ENCODE measurements at places on chromosomes 11 and 22.

DNA sequence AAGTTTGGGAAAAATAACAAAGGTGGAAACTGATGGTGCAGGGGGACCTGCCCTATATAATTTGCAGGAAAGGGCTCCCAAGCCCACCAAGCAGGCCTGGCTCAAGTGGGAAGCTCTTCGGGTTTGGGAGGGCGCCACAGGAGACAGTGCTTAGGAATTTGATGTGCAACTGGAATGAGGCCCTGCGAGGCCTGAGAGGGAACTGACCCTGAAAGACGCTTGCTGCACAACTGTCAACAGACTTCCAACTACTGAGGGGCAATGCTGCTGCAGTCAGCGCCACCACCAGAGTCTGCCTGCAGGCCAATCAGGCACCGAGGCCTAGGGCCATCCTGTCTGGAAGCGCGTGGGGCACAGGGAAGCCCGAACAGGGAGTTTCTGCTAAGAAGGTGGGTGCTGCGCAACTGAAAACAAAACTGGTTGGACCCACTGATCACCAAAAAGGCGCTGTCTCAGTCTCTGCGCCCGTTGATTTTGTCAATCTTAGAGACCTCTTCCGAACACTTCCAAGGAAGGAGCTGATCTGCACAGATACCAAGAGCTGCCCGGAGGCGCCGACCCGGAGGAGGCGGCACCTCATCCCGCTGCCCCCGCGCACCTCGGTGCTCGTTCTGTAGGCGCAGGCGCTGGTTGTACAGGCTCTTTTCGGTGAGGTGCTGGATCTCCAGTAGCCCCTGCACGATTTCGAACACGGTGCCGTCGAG, 667 bp downstream of the DGCR6L start:
- no peak for DNase-seq

- no peak for DNase-seq
Observed at GRCh38 chr11:121032546-121032945, 8.6 kb downstream of the TBCEL start.

GRCh38 chr11:133905677-133906156, 51.1 kb downstream of the IGSF9B start:
- no peak for DNase-seq

GRCh38 chr22:50697667-50698506, 25.3 kb downstream of the SHANK3 start:
- DNase-seq: no peak

DNA sequence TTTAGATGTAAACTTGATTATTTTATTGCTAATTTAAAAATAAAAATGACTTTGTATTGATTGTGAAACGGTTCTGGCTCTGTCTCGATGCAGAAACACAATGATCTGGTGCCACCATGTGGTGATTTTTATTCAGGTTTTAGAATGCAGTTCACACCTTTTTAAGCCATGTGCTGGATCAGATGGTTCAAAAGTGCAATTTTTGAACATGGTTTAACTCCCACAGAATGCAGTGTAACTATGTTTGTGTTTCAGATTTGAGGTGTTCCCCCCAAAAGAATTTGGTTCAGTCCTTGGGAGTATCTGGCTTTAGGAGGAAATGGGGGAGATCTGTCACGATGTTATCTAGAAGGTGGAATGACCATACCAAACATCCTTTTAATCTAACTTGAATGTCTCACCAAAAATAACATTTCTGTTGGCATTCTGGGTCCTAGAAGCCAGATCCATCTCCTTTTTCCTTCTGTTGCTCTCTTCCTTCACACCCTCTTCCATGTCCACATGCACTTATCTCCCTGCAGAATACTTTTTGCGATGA, 7.9 kb downstream of the MRPL16 start:
- peak; percentile 51 for DNase-seq

DNA sequence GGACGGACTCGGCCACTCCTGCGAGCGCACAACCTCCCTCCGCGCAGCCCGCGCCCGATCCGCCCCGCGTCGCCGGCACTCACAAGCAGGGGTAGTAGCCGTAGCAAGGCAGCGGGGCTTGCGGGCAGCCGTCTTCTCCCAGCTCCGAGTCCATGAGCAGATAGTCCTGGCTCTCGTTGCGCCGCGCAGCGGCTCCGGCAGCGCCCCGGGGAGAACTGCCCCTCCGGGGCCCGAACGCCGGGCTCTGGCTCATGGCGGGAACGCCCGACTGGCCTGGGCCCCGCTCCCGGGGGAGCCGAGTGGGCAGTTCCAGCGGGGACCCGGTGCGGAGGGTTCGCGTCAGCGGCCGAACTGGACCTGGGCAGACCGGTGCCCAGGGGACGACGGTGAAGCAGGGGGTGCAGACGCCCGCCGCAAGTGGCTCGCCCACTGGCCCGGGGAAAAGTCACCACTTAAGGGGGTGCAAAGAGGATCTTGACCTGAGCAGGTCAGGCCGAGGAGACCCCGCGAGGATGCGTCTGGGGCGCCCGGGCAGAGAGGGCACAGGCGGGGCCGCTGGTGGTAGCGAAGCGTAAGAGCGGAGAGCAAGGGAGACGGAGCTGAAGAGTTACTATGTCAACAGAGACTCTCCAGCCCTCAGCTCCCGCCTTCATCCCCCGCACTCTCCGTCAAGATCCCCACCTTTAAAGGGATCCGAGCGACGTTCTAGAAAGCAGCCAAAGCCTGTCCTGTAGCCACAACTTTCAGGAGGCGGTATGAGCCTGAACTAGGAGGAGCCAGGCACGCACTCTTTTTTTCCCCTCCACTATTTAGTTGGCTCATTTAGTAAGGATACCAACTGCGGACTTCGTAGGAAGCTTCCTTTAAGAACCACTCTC, at the start of gene TRPC6:
TRPC6 (minus strand) TSS at position 757 of the 878 bp plus-strand sequence; CDS start at position 253, 504 bp downstream.
- DNase-seq: no peak

DNA sequence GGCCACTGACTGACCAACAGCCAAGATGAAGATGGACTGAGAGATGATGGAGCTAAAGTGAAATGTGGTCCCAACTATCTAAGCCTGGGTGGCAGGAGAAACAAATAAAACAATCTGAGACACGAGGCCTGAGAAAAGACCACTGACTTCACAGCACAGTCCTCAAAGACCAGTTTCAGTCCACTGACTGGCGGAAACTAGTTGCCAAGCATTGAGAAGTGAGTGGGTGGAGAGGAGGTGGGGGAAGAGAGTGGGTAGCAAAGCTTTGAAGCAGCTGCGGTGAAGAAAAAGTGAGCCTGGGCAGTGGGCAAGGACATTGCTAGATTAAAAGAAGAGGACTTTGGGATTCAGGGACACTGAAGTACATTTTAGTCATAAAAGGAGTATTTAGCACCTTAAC, 1.9 kb downstream of the MS4A1 start:
- DNase-seq: no peak

DNA sequence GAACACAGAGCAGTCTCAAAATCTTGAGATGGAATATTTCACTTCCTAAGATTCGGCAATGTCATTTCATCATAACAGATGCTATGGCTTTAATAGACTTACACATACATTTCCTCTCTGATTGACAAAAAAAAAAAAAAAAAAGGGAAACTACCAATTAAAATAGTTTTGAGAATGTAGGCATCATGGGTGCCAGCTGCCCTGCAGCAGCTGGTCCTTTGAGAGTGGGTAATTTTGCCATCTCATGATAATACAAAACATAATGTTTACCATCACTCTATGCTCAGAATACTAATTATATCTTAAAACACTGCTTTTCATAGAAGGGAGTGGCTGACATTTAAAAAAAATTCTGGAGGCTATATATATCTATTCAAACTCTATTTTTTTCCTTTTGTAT, 775.6 kb upstream of the CCDC90B start:
- DNase-seq: no peak

- peak; percentile 35 for DNase-seq
Observed at GRCh38 chr11:88482871-88483301, 145.3 kb upstream of the CTSC start.

DNA sequence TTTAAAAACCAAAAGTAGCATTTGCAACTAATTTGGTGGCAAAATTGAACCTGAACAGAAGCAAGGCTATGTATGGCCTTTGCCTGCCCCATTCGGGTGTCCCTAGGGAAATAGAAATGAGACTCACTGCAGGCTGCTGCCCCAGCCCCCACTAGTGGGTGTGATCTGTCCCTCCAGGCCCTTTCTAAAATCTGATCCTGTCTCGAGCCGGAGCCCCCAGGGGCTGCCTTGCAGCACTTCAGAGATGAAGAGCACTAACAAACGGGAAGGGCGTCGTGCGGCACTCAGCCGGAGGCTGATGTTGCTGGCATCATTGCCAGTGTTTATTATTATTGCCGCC, 43.2 kb downstream of the CD82 start:
- DNase-seq: no peak

DNA sequence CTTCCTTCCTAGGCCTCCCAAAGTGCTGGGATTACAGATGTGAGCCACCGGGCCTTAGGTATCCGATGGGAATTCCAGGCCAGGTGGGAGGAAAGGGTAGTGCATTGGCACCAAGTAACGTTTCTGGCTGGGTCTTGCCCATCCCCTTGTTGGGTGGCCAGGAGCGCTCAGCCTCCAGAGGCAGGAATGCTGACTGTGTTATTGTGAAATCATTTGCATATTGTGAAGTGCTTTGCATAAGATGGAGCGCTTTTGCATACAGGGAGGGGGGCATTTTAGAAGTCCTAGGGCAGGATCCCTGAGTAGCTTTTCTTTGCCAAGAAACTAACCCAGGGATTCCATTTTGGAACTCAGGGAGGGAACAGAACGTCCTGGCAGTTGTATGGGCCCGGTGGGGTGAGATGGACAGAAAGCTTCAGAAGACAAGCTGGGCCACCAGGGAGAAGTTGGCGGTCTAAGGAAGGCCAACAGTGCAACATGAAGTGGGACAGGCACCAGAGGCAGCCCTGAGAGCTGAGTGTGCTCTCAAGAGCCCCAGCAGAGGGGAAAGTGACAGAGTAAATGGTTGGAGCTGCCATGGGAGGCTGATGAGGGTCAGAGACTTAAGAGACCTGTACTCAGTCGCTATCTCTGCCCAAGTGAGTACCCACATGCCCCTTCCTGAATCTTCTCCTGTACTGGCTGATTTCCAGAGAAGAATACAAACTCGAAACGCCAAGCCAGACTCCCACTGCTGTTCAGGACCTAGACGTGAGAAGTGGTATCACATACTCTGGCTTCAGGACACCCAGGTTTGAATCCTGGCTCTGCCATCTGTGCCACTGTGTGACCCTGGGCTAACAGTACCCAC, 1.3 kb upstream of the SLC39A13 start:
- DNase-seq: no peak

GRCh38 chr11:128796270-128796669, 70.8 kb downstream of the KCNJ1 start:
- peak; percentile 81 for DNase-seq

GRCh38 chr11:109096266-109096665, 325.7 kb upstream of the C11orf87 start:
- peak; percentile 23 for DNase-seq

DNA sequence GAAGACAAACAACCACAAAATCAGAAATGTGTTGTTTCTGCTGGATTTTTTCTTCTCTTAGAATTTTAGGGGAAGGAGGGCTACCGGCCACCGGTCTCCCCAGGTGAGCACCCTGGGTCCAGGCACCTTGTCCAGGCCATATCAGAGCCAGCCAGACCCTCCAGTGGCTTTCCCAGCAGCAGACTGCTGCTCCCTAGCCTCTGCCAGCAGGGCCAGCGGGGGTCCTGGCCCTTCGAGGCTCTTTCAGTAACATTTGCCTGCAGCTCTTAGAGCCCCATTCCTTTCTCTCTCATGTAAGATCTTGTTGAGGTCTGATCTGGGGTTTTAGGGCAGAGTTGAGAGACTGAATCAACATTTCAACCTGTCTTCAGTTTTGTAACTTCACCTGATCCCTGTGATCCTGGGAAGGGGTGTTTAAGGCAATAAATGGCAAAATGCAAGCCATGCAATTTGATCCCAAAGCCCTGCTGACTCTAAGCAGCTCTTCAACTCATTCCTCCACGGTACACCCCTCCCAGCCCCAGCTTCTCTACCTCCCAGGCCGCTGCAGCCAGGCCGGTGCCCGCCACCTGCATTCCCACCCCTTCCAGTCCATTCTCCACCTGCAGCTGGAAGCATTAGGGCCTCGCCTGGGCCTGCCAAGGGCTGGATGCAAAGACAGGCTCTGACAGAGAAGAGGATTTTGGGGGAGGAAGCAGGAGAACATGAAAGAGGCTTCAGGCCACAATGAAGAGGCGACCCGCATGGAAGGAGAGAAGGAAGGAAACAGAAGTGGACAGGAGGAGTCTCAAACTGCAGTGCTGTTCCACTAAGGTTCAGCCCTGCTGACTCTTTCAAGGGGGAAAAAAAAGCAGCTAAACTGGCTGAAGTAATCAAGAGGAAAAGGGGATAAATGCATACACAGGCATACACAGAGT, 113.0 kb upstream of the FGF3 start:
- DNase-seq: no peak

GRCh38 chr22:33984656-33985285, 64.5 kb upstream of the LARGE1 start:
- no peak for DNase-seq

- DNase-seq: peak; percentile 56
Observed at GRCh38 chr11:31870609-31871309, 59.6 kb upstream of the PAX6 start.

GRCh38 chr11:61335355-61335710, 2.3 kb downstream of the TKFC start:
- no peak for DNase-seq

DNA sequence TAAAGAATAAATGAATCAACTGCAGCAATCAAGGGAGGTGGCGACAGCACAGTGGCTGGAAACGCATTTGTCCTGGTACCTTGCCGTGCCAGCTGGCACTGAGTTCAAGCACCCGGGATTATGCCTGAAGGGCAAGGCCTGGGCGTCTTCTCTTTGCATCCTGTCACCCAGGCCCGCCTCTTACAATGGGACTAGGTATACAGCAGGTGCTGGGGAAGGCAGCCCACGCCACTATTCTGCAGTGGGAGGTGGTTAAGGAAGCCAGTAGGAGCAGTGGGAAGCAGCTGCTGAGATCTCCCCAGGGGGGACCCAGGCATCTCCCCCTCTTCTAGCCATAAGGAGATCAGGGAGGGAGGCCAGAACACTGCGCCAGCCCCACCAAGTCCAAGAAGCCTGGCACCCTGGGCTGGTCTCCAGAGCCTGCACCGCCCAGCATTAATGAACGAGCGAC, 15.3 kb upstream of the BAIAP2L2 start:
- DNase-seq: no peak

DNA sequence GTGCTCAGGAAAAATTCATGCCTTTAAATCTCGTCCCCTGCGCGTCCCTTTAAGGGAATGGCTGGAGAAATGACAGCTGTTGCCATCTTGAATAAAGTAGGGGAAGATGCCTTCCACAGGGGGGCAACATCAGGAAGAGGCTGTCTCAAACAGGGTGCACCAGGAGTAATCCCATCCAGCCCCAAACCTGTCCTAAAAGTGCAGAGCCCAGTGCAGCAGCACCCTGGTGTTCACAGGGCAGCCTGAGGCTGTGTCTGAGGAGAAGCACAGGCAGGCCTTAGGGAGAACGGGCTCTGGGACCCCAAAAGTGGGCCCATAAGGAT, 10.8 kb upstream of the C11orf96 start:
- no peak for DNase-seq

GRCh38 chr11:120890609-120891320, 133.1 kb upstream of the TBCEL start:
- DNase-seq: no peak

DNA sequence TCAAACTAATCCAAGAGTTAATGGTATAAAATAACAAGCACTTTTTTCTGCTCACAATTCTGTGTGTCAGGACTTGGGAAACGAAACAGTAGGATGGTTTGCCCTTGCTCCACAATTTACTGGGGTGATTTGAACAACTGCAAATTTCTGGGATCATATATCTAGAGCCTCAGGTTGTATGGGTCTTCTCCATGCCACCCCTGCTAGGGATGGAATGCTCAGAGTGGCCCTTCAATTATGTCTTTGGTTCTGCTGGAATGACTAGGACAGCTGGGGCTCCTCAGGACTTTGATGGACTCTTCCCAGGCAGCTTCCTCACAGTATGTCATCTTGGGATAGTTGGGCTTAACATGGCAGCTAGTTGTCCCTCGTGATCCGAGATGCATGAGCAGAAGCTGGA, 223.0 kb upstream of the ANO5 start:
- DNase-seq: no peak

All from fibroblast of upper back skin (primary cell).